ENCODE measurements at places on chromosomes 12 and 14.

- no peak for DNase-seq
Measured at GRCh38 chr12:13116259-13116658, 12.8 kb upstream of the GSG1 start.

DNA sequence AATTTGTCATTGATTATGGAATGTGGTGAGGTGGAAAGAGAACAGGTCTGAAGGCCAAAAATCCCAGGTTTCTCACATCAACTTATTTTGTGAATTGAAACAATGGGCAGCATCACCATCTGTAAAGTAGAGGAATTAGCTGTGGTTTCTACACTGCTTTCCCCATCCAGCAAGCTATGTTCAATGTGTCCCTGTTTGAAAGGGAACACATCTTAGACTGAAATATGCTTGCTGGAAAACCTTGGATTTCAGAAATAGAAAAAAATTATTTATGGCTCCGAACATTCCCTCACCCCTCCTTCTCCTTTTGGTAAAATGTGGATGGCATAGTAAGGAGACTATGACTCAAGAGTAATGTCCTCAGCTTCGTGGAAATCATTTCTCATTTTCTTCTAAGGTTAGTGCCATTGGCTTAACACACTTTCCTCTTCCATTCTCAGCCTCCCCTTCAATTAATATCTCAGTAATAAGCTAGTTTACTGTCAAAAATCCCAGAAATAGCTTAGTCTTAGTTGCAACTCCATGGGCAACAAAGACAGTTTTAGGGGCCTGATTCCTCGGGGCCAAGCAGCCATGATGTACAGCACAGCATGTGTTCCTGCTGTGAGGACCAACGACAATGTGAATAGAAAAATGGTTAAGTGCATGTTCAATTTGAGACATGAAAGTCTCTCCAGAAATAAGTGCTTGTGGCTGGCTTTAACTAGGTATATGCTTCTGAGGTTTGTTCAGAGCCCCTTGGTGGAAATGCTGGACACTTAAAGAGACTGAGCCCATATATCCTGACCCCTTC lies 205.8 kb upstream of the SLC38A2 start:
- no peak for DNase-seq

- DNase-seq: no peak
Measured at GRCh38 chr12:11774821-11775220, 125.3 kb downstream of the ETV6 start.

- no peak for DNase-seq
Measured at GRCh38 chr12:43011383-43011926, 421.9 kb upstream of the PRICKLE1 start.

GRCh38 chr12:50040657-50041056 lies 15.4 kb upstream of the RACGAP1 start:
- DNase-seq: no peak

GRCh38 chr14:85438001-85438400 lies 91.9 kb upstream of the FLRT2 start:
- DNase-seq: no peak

GRCh38 chr12:122349078-122349477 lies 73.4 kb downstream of the CLIP1 start:
- no peak for DNase-seq

DNA sequence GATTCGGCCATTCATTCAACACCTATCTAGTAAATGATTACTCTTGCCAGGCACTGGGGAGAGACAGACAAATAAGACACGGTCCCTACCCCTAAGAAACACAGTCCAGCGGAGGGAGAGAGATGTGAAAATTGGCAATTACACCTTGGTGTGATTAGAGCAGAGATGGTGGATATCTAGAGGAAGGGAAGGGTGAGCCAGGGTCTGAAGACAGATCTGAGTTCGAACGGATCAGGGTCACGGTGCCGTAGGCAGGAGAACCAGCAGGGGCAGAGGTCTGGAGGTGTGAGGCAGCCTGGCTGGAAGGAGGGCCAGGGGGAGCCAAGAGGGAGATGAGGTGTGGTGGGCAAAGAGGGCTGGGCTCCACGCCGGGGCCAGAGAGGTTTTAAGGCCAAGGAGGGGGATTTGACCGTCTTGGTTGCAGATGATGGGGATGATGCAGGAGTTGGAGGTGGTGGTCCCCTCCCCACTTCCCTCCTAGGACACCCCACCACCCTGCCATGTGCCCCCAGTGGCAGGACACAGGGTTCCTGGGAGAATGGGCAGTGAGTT lies 27.1 kb downstream of the FAM222A start:
- no peak for DNase-seq

- DNase-seq: no peak
Measured at GRCh38 chr12:21065845-21066244, 65.1 kb upstream of the SLCO1B1 start.

DNA sequence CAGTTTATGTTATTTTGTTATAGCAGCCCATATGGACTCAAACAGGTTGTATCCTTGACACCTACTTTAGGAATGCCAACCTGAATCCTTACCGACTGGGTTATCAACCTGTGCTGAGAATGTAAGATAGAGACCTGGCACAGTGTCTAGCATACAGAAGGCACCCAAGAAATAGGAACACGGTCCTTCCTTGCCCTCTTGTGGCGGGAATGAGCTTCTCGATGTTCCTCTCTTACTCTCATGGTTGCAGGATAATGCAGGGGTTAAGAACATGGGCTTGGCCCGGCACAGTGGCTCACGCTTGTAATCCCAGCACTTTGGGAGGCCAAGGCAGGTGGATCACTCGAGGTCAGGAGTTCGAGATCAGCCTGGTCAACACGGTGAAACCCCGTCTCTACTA lies 6.5 kb downstream of the C12orf43 start:
- DNase-seq: no peak

- DNase-seq: no peak
Measured at GRCh38 chr12:29164477-29165393, 15.7 kb downstream of the FAR2 start.

DNA sequence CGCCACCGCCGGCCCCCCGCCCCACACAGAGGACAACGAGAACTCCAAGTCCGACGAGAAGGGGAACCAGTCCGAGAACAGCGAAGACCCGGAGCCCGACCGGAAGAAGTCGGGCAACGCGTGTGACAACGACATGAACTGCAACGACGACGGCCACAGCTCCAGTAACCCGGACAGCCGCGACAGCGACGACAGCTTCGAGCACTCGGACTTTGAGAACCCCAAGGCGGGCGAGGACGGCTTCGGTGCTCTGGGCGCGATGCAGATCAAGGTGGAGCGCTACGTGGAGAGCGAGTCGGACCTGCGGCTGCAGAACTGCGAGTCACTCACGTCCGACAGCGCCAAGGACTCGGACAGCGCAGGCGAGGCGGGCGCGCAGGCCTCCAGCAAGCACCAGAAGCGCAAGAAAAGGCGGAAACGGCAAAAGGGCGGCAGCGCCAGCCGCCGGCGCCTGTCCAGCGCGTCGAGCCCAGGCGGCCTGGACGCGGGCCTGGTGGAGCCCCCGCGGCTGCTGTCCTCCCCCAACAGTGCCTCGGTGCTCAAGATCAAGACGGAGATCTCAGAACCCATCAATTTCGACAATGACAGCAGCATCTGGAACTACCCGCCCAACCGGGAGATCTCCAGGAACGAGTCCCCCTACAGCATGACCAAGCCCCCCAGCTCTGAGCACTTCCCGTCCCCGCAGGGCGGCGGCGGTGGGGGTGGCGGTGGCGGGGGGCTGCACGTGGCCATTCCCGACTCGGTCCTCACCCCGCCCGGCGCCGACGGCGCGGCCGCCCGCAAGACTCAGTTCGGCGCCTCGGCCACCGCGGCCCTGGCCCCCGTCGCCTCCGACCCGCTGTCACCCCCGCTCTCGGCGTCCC lies 150.9 kb downstream of the EGLN3 start:
- DNase-seq: no peak

GRCh38 chr14:99164712-99165111 lies 107.3 kb downstream of the BCL11B start:
- no peak for DNase-seq

DNA sequence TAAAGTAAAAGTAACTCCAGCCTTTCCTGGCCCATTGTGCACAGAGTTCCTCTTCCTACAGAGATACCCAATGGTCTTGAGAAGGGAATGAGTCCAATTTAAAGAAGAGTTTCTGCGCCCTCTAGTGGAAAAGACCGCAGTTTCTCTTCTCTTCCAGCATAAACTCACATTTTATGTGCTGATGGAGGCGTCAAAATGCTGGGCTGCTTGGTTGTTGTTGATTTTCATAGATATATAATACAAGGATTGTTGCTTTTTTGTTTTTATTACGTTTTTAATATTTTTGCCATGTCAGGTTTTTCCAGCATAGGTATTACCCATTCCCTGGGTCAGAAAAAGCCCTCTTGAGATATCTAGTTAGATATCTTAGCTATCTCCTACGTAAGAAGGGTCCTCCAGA lies 356.9 kb upstream of the STXBP6 start:
- DNase-seq: no peak

- no peak for DNase-seq
Measured at GRCh38 chr12:95974358-95974757, 21.8 kb downstream of the HAL start.

- DNase-seq: no peak
Measured at GRCh38 chr14:63878052-63878451, 25.2 kb downstream of the SYNE2 start.

GRCh38 chr12:29008786-29009185 lies 140.3 kb upstream of the FAR2 start:
- DNase-seq: no peak

DNA sequence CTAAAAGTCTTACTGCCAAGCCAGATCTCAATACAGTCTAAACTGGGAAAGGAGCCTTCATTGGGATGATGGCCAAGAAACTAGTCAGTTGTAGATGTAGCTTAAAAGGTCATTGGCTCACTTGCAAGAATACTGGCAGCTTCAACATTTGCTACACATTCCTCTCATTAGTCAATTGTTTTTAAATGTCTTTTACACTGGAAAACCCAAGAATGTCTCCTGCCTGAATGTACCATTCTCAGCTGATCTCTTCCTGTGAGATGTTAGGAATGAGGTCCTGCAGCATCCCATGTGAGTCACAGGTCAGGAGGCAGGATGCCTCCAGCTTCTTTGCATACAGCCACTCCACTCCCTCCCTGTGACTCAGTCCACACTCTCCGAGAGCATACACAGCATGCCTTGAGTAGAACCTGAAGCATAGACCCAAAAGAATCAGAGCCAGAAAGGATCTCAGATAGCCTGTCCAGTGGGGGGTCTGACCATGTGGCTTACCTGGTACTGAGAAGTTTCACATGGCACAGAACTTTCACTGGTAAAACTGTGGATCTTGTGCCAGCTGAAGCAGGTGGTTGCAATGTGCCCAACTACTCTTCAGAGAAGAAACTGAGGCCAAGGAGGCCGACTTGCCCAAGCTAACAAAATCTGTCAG lies 56.0 kb upstream of the HECTD1 start:
- no peak for DNase-seq

DNA sequence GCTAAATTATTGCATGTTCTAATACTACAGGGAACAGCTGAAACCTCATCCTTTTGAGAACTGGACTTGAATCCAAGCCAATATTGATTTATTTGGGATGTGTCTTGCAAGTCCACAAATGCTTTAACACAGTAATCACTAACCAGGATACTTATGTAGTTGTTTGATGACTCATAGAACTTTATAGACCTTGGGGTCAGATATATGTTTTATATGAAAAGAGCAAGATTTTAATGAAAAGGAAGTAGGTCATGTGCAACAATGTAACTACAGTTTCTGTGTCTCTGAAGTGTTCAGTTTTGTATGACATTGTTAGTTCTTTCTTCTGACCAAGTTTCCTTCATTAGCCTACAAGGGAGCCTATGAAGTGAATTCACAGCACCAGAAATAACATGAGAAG lies 352.0 kb downstream of the ZFP36L1 start:
- no peak for DNase-seq

DNA sequence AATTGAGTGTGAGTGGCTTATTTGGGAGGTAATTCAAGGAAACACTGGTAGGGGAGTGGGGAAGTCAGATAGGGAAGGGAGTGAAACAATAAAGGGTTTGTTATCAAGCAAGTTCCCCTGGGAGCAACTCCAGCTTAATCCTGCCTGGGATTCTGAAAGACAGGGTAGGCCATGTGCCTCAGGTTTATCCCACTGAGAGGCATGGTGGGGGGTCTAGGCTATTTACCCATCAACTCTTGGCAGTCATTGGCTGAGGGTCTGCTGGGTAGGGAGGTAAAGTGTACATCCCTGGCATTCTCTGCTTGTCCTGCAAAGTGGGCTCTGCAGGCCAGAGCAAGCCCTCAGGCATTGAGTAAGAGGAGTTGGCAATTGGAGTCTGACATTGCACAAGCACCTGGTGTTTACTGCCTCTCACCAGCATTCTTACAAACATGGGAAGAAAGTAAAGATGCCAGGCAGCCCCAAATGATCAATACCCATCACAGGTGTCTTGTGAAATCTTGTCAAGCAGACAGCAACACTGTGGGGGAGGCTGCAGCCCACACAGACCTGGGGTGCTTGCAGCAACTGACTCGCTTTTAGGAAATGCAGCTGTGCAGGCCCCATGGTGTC lies 169.3 kb downstream of the KTN1 start:
- DNase-seq: no peak

DNA sequence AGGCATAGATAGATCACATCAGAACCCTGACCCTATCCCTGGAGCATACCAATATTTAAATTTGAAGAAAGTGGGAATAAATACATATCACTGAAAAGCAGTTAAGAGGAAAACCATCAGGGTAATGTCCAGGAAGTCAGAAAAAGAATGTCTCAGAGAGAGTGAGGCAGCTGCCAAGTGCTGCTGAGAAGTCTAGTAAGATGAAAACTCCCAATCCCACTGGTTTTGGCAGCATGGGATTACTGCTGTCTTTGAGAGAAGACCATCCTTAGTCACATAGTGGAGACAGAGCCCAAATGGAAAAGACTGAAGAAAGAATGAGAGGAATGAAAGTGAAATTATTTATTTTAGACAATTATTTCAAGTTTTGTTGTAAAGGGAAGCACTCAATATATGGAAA lies 11.5 kb upstream of the TSPAN8 start:
- DNase-seq: no peak

DNA sequence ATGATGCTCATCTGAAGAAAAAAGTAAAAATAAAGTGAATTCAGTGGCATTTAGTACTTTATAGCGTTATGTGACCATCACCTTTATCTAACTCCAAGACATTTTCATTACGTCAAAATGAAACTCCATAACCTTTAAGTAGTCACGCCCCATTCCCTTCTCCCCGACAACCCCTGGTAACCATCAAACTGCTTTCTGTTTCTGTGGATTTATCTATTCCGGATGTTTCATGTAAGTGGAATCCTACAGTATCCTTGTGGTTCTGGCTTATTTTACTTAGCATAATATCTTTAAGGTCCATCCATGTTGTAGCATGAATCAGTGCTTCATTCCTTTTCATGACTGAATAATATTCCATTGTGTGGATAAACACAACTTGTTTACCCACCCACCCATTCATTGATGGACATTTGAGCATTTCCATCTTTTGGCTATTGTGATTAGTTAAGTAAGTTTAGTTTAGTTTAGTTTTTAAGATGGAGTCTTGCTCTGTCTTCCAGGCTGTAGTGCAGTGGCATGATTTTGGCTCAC lies 18.5 kb upstream of the MAP1LC3B2 start:
- no peak for DNase-seq

DNA sequence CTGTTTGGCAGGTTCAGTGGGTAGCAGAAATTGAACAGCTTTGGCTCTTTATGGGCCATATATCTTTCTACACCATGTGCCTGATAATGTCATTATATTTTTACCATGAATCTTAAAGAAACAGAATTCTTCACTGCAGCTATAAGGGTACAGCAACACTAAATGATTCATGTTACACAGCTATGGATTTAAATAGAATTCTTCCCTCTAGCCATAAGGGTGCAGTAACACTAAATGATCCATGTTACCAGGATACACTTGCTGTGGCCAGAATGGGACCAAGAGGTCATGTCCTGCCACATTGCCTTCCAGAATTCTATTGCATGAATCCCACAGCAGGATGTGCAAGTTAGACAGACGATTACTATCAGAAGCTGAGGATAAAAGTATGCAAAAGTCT lies 603.9 kb downstream of the FSCB start:
- no peak for DNase-seq

Measured in stimulated activated CD4-positive, alpha-beta T cell treated with anti-CD3 and anti-CD28 coated beads, Interleukin-15, amount 100 ng/mL, for 48 hours (primary cell).